ENCODE measurements at places on chromosomes 11 and 22.

DNA sequence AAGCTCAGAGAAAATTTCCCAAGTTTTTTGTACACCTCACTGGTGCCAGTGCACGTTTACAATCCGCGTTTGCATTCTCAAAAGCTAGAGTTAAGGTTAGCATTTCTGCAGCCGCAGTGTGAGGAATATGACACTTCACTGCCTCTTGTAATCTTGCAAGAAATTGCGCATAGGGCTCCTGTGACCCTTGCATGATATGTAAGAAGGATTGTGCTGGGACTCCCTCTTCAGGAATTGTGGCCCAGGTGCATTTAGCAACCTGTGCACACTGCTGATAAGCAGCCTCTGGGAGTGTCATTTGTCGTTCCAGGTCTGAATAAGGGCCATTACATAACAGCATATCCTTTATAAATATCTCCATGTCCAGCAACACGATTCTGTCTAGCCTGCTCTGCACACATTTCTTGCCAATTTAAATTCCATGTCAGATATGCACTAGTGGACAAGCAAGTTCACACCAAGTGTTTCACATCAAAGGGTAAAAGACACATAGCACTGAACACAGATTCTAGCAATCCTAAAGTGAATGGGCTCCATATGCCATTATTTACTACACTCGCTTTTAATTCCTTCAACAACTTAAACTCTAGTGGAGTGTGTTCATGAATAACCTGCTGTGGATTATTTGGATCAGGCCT lies 69.2 kb upstream of the INCENP start:
- no peak for DNase-seq

DNA sequence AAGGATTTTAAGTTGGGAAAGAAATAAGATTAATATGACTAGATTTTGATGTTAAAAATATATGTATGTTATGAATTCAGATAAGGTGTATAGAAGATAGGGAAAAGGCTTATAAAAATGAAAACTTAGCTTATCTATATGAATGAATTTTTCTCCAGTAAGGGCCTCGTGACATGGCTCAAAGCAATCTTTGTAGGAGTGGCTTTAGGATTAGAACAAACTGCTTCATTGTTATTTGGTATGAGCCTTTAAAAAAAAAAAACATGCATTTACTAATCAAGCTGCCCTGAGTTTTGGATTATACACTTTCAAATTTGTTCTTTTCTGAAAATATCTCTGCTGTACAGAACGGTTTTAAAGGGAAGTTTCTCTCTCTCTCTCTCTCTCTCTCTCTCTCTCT lies 905.9 kb downstream of the OPCML start:
- DNase-seq: no peak

- DNase-seq: no peak
These were observed 424.5 kb downstream of the OPCML start for GRCh38 chr11:133107763-133108162.

DNA sequence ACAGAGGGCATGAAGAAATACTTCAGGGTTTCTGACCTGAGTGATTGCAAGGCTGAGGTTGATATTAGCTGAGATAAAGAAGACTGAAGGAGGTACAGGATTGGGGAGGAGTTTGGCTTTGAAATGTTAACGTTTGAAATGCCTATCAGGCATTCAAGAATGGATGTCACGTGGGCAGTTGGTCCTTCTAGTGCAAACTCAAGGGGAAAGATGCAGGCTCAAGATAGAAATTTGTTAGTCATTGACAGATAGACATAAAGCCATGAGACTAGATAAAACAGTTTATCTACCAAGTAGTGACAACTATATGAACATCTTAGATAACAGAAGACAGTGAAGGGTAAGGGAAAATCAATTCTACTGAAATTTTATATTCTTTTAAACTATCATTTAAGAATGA lies 23.1 kb downstream of the TTC17 start:
- no peak for DNase-seq
